GM12878 (cell line): ENCODE measurements at places on chromosomes 6 and 20. TPM values are rescaled to one million over a fixed set of nuclear protein-coding genes. Genes with fewer than 3 reads are reported as not detected.

DNA sequence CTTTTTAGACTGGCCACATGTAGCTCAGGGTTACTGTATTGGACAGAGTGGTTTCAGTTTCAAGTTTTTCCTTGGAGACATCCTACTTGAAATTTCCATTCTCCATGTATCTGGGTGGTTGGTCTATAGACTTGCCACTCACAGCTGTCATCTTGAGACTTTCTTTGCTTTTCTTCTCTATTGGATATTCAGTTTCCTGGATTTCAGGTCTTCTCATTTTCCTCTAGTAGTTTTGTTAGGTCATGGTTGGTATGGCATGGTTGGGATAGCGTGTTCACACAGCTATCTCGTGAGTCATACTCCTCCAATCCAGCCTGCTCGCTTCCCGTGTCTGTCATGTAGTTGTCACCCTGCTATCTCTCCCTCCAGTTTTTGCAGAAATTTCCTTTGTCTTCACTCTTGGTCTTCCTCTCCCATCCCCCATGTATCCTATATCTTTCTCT lies 48.3 kb downstream of the PTPN1 start:
- H3K4me1 ChIP-seq: peaks cover 7% of the 10 kb centered on the region; the same call in 1 of the 2 replicates
- H3K4me3 ChIP-seq: no peak overlapping the region
- H3K36me3 ChIP-seq: peaks cover 11% of the 10 kb centered on the region
- no peak for DNase-seq

DNA sequence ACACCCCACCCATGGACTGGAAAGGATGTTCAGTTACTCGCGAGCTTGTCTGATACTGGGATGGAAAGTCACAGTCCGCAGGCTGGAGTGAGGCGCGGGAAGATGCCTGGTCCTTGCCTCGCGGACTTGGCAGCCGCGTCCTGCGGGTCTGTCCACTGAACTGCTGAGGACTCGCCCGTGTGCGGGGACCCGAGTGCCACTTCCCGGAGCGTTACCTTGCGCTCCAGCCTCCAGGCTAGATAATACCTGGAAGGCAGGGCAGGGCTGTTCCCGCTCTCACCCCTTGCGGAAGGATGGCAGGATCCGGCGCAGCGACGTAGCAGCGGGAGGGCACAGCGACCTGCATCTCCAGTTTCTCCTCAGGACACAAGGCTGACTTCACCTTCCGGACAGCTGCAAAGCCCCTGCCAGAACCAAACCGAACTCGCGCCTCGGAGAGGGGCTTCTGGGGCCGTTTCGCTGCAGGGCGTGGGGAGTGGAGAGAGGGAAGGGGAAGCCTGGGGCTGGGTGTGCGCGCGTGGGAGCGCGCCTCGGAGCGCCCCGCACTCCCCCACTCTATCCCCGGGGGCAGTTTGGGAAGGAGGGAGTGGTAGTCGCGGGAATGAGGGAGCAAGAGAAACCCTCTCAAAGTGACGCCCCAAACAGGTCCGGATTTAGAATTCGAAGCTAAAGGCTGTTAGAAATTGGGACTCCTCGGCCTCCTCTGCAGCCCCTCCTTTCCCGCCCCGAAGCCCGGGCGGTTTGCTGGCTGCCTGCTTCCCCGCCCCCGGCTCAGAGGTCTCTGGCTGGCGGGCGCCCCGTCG lies at the start of gene KCNQ5:
Gene KCNQ5 (plus strand): TSS at position 774 of the 803 bp plus-strand sequence.
- peak within 1 kb of the TSS; percentile 100 for H3K4me3 ChIP-seq
- H3K27me3 ChIP-seq: no peaks in the 10 kb centered on the region
- no peak for DNase-seq

Gene TDRD6
- not detected in 2 replicates for total RNA-seq

Gene CGA
- total RNA-seq: not detected in 2 replicates
